Effector CD4-positive, alpha-beta T cell (primary cell): ENCODE measurements at places on chromosomes 4 and X.

DNA sequence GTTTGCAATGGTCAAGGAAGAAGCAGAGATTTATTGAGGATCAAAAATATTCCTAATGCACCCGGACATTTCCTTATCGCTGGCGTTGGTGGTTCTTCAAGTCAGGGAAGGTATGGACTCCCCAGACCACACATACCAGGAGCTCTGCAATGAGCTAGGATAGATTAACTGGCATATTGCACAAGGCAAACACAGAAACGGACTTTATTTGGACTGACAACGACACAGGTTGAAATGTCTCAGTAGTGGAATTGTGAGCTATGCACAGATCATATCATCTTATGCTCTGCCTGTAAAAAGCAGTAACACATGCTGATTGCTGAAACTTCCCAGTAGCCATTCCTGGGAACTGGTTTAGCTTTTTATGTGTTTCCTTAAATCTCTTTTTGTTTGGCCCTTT, 1.7 kb downstream of the TSPAN7 start:
- no peak for DNase-seq

GRCh38 chr4:137892134-137892533, 350.0 kb downstream of the SLC7A11 start:
- DNase-seq = no peak

- no peak for DNase-seq
Observed at GRCh38 chr4:152594978-152595925, 59.4 kb upstream of the FBXW7 start.

DNA sequence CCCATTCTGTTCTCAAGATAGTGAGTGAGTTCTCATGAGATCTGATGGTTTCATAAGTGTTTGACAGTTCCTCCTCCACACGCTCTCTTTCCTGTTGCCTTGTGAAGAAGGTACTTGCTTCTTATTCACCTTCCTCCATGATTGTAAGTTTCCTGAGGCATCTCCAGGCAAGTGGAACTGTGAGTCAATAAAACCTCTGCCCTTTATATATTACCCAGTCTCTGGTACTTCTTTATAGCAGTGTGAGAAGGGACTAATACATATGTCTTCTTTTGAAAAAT, 58.4 kb downstream of the CFAP299 start:
- no peak for DNase-seq

- no peak for DNase-seq
Observed at GRCh38 chr4:70152088-70152487, 1.9 kb upstream of the PRR27 start.

- no peak for DNase-seq
Observed at GRCh38 chrX:70025464-70025863, 24.3 kb downstream of the AWAT2 start.

- DNase-seq = no peak
Observed at GRCh38 chr4:84481860-84482245, 17.2 kb downstream of the NKX6-1 start.

- no peak for DNase-seq
Observed at GRCh38 chr4:174225349-174226049, 58.0 kb downstream of the FBXO8 start.

GRCh38 chr4:53060278-53060677, 198.2 kb downstream of the RASL11B start:
- no peak for DNase-seq

- no peak for DNase-seq
Observed at GRCh38 chr4:182145334-182145905, 97.8 kb upstream of the TENM3 start.

DNA sequence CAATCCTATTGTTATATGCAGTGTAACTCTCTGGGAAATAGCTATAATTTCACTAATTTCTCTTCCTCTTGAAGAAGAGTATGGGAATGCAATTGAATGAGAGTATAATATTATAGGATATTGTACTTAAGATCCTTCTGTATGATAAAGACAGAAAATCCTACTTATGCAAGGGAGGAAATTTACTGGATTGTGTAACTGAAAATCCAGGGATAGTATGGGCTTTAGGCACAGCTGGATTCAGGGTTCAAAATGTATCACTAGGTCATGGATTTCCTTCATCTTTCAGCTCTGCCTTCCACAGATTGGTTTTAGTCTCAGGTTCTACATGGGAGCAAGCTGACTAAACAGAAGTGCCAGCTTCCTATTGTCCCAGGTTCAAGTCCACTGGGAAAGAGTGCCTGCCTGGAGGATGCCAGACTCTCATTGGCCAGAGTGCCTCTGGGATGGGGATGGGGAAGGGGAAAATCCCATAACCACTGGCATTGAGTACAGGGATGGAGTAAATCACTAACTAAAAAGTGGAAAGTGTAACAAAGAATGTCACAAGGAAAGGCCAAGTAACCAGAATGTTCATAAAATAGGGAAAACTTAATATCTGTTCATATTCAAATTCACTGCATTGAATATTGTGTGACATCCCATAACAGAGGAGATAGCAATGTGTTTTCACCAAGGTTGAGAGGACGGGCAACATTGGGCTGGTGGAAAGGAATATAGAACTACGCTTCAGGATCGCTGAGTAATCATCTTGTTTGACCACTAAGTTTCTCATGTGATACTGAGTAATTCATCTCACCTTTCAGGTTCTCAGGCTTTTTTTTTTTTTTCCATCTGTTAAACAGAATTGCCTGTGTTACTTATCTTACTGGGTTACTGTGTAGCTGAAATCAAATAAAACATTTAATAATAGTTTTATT, 75.7 kb downstream of the ANXA3 start:
- no peak for DNase-seq

- DNase-seq = no peak
Observed at GRCh38 chrX:154840856-154841255, 6.4 kb upstream of the SMIM9 start.

DNA sequence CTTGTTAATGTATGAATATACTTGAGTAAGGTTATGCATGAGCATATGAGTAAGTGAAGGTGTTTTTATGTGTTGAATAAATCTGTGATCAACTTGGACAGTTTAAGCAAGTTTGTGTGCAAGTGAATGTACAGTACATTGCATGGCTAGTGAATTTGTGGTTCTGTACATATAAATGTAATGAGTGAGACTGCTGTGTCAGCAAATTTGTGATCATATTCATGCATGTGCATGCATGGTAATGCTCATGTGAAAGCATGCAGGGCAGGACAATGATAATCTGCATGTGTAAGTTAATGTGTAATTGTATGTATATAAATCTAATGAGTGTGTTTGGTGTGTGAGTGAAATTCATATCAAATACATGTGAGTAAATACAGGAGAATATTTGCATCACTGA, 188.5 kb downstream of the PWWP3B start:
- DNase-seq = no peak

DNA sequence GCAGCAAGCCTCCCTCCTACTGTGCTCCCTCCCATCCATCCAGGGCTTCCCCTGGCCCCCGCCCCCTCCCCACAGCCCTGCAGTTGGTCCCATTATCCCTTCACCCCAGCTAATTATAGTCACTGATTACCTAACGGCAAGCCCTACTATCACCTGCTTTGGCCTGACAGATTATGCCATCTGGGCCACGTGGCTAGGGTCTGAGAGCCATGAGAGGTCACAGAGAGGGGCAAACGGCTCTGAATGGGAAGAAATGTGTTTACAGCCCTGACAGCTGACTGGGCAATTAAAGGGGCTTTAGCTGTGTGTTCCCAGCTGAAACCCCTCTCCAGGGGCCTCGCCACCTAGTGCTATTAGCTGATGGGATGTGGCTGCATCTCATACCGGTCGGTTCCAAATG, 134.4 kb upstream of the CPEB2 start:
- DNase-seq = no peak

DNA sequence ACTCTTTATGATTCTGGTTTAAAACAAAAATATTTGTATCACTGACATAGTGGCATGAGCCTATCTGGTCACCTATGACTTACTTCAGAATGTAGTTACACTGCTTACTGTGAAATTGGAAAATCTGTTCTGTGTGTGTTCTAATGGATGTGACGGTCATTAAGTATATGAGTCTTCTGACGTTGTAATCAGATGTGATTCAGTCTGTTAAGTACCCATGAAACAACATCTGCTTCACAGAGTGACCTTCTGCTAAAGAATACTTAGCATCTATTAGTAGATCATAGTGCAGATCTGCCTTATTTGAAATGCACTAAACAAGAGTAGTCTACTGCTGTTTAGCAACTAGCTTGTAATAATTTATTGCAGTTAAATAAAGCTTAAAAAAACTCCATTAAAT, 317.1 kb downstream of the DCTD start:
- no peak for DNase-seq

- DNase-seq = no peak
Observed at GRCh38 chrX:144253356-144253755, 369.5 kb downstream of the UBE2NL start.

DNA sequence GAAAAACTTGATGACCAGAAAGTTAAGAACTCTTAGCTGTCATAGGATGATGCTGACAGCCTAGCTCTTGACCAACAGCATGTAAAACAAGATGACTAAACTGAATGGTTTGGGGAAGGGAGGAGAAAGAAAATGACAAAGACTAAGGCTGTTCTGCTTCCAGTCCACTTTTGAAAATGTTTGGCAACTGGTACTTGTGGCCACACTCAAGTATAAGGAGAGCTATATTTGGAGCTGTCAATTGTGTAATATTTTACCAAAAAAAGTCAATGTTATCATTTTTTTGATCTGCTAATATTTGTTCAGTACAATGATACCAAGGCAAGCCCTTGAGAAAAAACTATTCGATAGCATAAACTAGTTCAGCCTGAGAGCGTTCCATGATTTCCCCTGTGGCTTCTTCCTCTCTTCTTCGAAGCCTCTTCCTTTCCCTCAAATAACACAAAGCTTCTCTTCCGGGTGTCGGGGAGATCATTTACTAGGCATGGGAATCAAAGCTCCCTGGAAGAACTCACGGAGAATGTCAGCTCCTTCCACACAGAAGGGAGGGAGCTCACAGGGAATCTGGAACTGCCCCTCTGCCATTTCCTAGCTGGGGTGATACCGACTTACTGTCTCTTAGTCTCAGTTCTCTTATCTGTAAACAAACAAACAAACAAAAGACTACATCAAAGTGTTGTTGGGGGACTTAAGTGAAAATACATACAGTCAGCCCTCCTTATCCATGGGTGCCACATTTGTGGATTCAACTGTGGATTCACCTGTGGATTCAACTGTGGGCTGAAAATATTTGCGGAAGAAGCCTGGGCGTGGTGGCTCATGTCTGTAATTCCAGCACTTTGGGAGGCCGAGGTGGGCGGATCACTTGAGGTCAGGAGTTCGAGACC, 82.6 kb downstream of the SCD5 start:
- no peak for DNase-seq

- no peak for DNase-seq
Observed at GRCh38 chrX:113202601-113203000, 362.0 kb upstream of the AMOT start.

DNA sequence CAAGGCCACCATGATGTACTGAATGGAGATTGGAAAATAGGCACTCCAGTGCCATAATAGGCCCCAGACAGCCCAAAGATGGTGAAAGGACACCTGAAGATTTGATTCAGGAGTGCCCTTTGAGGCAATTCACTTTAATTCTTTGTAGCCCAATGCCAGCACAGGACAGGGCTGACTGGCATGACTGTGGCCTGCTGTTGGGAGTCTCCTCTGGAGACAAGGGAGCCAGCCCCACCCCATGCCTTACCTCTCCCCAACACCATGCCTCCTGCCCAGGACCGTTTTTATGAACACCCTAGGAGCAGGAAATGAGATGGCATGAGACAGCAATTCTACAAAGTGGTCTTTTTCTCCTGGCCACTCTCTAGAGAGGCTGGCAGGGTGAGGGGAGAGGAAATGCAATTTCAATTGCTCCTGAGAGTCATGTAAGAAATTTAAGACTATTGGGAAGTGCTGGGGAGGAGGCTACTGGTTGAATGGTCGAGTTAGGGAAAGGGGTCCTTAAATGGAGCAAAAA, 94.2 kb upstream of the MAMLD1 start:
- DNase-seq = no peak

DNA sequence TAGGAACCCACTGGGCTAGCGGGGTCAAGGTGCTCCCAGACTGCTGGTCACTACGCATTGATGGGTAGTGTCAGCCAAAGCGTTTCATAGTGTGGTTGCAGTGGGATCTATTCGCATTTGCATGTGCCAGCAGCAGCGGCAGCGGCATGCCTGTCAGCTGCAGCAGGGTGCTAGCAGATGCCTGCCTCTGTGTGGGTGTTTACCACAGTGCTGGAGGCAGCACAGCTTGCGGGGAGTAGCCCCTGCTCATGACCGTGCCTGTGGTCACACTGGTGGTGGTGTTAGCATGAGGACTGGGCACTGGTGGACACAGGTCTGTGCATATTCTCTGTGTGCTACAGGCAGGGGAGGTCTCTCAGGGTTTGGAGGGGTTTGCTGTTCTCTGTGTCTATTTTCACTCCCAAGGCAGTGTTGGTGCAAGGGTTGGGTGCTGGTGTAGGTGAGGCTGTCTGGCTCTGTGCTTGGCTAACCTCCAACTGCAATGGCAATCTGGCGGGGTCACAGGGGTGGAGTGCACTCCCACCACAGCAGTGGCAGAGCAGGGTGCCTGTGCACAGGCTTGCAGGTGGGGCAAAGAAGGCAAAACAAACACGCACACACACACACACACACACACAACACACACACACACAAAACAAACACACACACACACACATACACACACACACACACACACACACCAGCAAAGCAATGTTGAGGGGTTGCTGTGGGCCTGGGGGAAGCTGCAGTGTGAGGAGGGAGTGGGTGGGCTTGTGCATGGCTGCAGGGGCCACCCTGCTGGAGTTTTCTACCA, 184.4 kb downstream of the GLUD2 start:
- DNase-seq = no peak

DNA sequence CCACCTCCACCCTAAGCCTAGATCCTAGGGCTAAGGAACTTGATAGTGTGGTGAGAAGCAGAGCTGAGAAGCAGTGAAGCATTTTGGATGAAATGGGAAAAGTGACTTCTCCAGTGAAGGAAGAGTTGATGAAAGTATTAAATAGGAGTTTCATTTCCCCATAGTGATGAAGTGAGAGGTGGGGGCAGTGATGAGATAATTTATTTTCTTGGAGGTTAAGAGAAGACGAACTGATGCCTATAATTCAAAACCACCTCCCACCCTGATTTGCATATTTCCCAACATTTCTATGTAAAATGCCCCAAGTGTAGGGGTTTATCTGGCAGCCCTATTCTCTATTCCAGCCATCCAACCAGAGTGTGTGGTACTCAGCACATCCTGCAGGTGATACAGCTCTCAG, 6.3 kb downstream of the LONRF3 start:
- no peak for DNase-seq

GRCh38 chr4:86973668-86974067, 38.9 kb downstream of the AFF1 start:
- DNase-seq = no peak

DNA sequence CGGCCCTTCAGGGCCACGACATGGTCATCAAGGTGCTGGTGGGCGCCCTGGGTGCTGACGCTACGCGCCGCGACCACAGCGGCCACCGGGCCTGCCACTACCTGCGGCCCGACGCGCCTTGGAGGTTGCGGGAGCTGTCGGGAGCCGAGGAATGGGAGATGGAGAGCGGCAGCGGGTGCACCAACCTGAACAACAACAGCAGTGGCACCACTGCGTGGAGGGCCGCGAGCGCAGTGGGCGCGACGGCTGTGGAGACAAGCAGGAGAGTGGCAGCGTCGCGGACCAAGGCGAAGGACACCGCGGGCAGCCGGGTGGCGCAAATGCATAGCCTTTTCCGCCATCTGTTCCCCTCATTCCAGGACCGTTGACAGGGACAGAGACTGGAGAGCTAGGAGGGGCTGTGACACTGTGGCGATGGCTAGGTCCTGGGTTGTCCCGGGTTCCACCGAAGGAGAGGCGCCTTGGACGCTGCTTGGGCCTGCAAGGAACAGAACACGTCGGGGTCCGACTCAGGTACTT, 919 bp downstream of the SOWAHD start:
- DNase-seq = no peak
